Nephron progenitor cell (in vitro differentiated cells): ENCODE measurements at places on chromosomes 5 and 9.

GRCh38 chr9:98378206-98378780 is 122.8 kb upstream of the TBC1D2 start:
- DNase-seq = no peak

DNA sequence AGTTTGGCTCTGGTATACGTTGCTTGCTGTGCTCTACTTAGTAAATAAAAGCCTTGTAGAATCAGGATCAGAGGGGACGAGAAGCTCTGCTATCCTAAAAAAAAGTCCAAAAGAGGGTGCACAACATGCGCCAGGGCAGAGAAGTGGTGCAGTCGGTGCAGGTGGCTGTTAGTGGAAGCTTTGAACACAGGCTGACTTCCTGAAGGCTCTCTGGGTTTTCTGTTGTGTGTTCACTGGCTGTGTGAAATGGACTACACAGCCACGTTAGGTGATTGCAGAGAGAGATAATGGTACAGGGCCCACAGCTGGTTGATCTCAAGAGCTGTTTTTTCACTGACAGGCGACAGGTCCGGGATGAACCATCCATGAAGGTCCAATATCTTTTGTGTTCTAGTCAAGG is 167.4 kb downstream of the TMEM167A start:
- DNase-seq = no peak

GRCh38 chr5:33936004-33936380 is 194 bp upstream of the RXFP3 start:
- DNase-seq = peak; percentile 96

- no peak for DNase-seq
Observed at GRCh38 chr5:68839019-68839552, 254.7 kb upstream of the SLC30A5 start.

- DNase-seq = peak; percentile 4
Observed at GRCh38 chr9:32247168-32247567, 137.3 kb upstream of the ACO1 start.
